ENCODE measurements at places on chromosomes 6 and 20.

DNA sequence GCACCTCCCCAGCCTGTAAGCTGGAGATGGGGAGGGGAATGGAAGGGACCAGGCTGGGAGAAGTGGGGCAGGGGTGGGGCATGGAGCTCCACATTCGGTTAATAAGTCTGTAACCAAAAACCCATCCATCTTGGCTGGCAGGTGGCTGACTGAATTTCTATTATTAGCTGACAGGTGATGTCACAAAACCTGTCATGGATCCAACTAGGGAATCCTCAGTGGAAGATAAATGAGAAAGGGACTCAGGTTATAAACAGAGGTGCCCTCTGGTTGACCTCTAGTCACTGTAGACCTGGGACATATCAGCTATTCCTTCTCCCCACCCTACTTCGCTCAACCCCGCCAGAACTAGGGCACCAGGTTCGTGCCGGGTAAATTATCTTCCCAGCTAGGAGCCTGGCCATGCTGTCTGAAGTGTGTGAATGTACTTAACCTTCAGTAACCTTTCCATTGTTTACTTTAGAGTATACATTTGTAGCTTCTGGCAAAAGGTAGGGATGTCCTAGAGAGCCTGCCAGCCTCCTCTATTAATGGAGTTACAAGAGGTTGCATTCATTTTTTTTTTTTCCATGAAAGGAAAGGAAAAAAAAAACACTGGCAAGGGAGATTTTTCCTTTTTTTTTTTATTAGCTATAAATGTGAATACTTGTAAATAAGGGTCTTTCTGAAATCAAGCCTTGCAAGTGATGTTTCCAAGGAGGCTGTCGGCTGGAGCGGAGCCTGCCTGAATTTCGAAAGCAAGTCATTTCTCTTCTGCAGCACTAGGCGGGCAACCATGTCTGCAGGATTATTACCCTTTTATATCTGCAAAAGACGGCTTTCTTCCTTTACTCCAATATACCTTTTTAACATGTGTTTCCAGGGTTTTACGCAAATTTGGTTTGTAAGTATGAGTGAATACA is 135.9 kb downstream of the TMEM242 start:
- DNase-seq, result no peak

DNA sequence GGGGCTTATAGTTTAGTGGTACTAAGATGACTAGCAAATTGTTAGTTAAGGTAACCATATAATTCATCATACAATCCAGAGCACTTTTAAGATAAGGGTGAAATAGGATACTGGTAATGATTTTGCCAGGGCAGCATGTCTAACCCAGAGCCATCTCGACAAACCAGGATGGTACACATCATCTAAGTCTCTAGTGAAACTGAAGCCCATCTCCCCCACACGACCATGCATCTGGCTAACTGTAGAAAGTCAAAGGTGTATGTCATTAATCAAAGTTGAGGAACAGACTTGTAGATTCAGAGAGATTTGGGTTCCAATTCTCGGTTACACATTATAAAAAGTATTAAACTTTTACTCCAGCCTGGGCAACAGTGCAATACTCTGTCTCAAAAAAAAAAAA is 78.3 kb downstream of the PRKN start:
- no peak for DNase-seq

DNA sequence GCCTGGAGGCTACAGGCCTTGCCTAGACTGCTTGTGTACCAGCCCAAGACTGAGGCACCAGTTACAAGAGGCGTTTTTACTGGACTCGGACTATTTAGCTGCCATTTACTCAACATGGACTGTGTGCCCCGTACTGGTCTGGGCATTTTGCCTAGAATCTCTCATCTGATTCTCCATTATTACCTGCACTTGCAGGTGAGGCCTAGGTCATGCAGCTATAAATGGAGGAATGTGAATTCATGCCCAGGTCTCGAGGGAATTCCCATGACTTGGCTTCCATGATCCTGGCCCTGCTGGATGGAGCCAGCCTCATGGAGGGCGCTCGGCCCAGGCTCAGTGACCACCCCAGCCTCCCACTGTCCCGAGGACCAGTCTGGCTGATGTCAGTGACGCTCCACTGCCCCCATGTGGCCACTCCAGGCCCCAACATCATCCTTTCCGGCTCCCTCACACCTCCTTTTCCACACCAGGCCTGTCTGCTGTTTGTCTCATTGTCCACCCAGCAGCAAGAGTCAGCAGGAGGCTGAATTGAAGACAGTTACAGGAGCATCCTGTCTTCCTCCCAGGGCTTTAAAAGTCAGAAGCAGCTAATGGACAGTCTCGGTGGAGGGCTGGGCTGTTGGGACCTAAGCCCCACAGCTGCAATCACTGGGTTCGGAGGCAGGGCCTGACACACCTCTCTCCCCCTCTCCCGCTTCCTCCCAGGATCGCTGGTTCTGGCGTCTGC is 8.7 kb downstream of the MMP24OS start:
- peak; percentile 32 for DNase-seq

GRCh38 chr20:48092596-48093280 is 307.5 kb upstream of the SULF2 start:
- DNase-seq, result no peak

GRCh38 chr6:42993445-42993844 is 9.1 kb downstream of the PPP2R5D start:
- DNase-seq, result no peak

DNA sequence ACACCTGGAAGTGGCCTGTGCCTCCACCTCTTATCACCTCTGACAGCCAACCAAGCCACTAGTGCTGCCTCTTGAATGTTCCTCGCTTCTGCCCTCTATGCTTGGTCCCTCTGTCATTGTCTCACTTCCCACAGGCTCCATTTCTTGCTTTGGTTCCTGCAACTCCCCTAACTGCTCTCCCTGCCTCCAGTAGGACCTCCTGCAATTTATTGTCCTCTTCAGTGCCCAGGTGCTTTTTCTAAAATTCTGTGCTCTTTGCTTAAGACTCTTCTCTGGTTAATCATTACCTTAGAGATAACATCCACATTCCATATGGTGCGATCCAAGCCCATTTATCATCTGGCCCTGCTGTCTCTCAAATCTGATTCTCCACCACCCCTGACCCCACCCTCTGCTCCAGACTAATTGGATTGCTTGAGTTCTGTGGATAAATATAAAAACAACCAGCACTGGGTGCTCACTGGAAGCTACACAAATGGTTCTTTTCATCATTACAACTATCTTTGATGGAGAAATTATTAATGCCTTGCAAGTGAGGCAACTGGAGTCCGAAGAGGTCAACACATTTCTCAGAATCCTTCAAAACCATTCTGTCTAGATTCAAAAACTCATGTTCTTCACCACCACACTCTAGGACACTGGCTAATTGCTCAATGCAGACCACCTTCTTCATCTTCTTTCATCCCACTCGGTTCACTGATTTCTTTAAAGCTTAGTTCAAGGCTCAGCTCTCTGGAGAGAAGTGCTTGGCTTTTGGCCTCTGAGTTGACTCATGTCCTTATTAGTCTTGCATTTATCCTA is 47.2 kb downstream of the FOXA2 start:
- DNase-seq, result no peak

GRCh38 chr6:28985462-28986164 is 19.5 kb downstream of the ZNF311 start:
- no peak for DNase-seq

DNA sequence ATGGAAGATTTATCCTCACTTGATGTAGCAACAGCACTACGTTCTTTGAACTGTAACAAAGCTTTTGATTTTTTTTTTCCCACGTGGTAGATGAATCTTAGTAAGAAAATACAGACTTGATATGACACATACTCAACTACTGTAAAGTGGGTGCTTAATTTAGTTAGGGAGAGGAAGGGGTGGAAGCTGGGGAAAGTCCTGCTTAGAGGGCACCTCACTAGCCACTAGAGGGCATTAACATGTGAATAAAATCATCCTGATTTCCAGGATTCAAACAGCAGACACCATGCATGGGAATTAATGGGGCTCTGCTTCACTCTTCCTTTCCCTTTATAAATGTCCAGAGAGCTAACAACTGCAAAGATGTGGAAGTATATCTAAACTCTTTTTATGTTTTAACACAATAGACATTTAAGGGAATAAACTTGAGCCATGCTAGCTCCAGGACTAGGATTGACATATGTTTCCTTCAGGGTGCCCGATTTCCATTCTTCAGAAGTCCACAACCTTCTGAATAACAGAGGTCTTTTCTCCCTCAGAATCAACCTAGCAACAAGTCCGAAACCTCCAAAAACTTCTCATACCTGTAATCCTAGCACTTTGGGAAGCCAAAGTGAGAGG is 250.1 kb downstream of the ATXN1 start:
- DNase-seq, result no peak

All from stimulated activated CD8-positive, alpha-beta memory T cell treated with anti-CD3 and anti-CD28 coated beads, Interleukin-4, amount 100 ng/mL, for 24 hours (primary cell).